ENCODE measurements at places on chromosomes 16 and 17.
A peak's percentile ranks its signal among the peaks of the same experiment; 100 is the strongest.

- no peak for DNase-seq
These were observed 1.4 kb upstream of the SOCS3 start for GRCh38 chr17:78361225-78361701.

- DNase-seq, result peak; percentile 50
These were observed 65.5 kb upstream of the CREBBP start for GRCh38 chr16:3945751-3946603.

- no peak for DNase-seq
These were observed 70.5 kb upstream of the CHMP6 start for GRCh38 chr17:80921159-80921558.

- no peak for DNase-seq
These were observed 3.5 kb upstream of the NSMCE1 start for GRCh38 chr16:27272076-27272475.

GRCh38 chr17:72749119-72749572 is 343.3 kb downstream of the SLC39A11 start:
- no peak for DNase-seq

DNA sequence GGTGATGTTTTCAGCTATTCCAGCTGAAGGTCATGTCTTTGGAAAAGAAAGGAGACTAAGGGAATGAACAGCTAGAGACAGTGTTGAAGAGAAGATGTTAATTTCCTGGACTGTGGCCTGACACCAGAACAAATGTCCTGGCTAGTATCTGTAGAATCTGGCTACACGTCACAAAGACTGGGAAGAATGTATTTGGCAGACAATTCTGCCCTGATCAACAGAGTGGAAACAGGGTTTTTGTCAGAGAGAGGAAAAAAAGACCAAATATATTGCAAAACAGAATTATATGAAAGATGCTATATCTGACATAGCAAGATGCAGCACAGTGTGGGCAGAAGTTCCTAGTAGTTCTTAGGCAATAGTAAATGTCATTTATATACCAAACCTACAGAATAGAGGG is 17.0 kb upstream of the ANKFN1 start:
- DNase-seq, result no peak

DNA sequence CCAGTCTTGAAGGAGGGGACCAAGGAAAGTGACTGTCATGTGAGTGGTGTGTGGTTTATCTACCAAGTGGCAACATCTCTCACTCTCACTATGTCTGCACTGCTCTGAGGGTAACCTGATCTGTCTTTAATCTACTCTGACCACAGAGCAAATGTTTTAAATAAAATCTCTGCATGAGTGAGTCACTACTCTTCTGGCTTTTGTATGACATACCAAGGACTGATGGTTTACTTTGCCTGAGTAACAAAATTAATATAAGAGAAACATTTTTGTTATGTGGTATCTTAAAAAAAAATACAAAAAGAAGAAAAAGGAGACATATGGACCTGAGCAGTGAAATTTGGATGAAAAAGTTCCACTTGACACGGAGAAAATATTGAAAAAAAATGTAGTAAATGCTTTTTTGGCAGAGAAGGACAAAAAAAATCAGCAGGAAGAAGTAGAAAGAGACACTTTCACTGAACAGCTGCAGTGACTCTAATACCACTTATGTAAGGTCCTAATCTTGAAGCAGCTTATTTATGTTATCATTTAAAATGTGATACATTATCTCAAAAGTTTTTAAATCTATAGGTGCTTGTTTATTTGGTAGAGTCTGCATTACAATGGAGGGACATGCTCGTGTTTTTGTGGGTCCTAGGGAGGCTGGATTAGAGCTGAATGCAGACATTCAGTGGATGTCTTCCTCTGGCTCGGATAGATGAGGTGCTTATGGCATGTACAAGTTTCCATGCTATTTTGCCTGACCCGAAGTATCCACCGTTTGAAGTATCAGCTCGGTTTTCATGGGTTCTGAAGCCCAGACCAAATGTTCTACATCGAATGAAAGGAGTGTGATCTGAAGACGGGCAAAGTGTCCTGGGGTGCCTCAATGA is 240.7 kb downstream of the MAP2K6 start:
- no peak for DNase-seq

GRCh38 chr16:49440156-49441065 is 66.8 kb downstream of the C16orf78 start:
- DNase-seq, result no peak

DNA sequence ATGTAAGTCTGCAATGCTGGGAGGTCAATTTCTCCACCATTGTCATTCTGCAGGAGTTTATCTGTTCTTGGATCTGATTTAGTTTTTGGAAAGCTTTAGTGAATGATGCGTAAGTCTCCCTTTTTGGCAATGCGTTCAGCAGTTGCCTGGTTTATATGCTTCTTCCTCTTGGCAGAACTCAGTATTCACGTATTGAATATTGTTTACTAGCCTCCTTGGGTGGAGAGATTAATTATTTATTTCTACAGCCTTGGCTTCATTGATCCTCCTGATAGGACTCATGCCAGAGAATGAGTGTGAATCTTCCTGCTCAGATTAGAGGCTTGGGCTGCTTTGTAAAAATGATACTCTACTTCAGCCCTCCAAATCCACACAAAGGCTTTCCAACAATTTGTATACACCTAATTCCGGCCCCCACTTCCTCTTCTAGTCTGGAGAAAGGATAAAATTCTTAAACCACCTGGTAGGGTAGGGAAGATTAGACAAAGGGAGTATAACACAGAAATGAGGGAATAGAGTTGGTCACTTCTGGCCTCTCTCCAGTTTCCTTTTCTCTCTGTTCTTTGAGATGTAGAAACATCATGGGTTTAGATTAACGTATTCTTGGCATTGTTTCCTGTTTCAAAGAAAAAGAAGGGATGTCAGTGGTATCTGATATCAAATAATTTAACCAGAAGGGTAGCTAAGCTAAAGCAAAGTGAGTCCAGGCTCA is 929.8 kb downstream of the KCNJ2 start:
- DNase-seq, result no peak

- DNase-seq, result peak; percentile 50
These were observed 184.8 kb upstream of the ZFHX3 start for GRCh38 chr16:73232555-73233328.

GRCh38 chr16:17951378-17951777 is 385.2 kb downstream of the NPIPA8 start:
- no peak for DNase-seq

DNA sequence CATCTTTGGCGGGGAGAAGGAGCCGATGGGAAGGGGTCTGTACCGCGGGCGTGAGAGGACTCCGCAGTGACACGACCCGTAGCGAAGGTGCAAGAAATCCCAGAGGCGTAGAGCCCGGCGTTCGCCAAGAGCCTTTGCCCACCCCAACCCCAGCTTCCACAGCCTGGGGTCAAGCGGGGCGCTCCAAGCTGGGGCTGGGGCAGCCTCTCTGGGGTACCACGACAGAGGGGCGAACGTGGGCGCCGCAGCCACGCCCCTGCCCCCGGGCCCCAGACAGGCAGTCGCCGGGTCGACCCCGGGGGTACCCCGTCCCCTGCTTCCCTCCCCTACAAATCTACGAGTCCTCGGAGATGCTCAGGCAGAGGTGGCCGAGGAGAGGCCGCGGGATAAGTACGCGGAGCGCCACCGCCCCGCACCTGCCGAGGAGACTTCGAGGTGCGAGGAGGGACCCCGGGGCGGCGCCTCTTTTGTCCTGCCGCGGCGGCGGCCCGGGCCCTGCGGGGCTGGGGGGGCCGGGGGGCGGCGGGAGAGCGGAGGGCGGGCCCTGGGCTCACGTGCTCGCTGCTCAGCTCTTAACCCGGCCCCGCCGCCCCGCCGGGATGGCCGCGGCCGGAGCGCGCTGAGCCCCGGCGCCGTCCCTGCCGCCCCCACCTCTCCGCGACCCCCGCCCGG is at the start of gene ADAM11:
Gene ADAM11 (plus strand): TSS at position 575 of the 672 bp plus-strand sequence. CDS start 212 bp downstream, outside the sequence.
- DNase-seq, result no peak
